ENCODE measurements at places on chromosomes 13 and 19.

DNA sequence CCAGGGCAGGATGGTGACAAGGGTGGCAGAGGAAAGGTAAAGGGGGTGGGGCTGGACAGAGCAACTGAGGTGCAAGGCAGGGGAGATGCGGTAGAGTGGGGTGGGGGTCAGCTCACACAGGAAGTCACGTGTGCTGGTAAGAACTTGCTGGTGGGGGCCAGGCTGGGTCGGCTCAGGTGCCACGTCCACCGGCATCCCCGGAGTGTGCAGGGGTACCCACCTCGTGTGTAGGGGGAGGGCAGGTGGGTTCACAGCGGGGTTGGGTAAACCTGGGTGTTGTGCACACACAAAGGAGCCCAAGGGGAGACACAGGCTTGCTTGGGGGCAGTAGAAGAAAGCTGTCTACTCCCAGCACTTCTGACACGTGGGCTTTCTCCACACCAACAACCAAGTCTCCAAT is 2.9 kb downstream of the ZNF835 start:
- no peak for DNase-seq

DNA sequence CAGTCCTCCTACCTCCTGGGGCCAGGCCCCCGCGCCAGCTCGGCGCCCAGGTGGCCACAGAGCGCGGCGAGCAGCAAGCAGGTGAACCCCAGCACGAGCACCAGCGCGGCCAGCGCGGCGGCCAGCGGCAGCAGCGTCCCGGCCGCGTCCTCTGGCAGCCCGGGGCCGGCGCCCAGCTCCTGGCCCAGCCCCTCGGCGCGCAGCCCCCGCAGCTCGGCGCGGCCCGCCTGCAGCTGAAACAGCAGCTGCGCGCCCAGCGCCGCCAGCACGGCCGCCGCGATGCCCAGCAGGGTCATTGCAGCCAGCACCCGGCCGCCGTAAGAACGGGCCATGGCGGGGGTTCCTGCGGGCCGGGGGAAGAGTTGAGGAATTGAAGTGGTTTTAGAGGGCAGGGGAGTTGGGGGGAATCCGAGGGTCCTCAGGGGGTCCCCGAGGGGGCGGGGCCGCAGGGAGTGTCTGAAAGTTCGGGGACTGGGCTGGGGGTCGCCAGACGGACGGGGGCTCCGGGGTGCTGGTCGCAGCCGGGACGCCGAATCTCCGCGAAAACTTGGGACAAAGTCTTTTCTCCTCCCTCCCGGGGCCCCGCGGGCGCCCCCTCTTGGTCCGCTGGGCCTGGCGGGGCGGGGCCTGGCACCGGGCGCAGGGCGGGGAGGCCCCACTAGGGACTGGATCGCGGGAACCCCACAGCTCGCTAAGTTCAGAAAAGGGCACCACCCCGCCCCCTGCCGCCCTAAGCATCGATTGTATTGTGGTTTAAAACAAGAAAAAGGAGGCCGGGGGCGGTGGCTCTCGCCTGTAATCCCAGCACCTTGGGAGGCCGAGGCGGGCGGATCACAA is at the start of gene TMEM221:
TMEM221 (minus strand) TSS at position 538 of the 837 bp plus-strand sequence; CDS start at position 332, 206 bp downstream.
- DNase-seq, result peak; percentile 73

DNA sequence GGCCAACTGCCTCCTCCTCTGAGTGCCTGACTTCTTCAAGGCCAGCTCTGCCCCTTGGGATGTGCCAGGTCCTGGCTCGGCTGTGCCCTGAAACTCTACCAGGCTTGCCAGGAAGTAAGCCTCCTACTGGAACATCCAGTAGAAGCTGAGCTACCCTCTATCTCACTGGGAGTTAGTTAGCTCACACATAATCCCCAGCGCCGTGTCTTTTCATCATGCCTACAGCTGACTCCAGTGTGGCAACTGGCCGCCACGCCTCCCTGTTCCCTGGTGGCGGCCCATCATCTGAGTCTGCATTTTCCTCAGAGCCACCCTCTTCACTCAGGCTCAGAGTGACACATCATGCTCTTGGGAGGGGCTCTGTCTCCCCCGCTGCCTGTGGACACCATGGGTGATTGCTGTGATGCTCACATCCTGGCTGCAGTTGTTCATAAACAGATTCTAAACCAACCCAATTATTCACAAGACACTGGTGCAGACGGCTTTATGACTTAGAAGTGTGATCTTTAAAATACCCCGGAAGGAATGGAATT is 131.9 kb upstream of the IRS2 start:
- DNase-seq, result no peak

DNA sequence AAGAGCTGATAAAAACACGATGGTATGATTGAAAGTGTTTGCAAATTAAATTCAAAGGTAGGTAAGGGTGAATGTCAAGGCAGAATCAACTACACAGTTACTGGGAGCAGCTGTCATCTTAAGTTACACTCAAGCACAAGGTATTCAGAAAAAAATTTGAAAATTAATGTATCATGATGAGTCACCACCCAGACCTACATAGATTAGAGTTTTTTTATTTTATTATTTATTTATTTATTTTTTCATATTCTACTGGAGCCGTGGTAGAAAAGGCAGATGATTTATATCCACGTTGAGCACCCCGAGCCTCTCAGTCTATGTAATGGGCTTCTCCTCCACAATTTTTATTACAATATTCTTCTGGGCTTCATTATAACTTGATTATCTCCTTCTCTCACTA is 728.9 kb upstream of the ARGLU1 start:
- no peak for DNase-seq

GRCh38 chr13:99256283-99256682 is 1.9 kb downstream of the GPR18 start:
- no peak for DNase-seq

GRCh38 chr13:90995614-90996013 is 351.9 kb upstream of the MIR17HG start:
- DNase-seq, result no peak

- DNase-seq, result no peak
Measured at GRCh38 chr13:95382411-95382810, 81.2 kb upstream of the ABCC4 start.

- DNase-seq, result peak; percentile 53
Measured at GRCh38 chr13:98450539-98451111, 126.3 kb downstream of the STK24 start.
